ENCODE measurements at places on chromosomes 12 and 14.

DNA sequence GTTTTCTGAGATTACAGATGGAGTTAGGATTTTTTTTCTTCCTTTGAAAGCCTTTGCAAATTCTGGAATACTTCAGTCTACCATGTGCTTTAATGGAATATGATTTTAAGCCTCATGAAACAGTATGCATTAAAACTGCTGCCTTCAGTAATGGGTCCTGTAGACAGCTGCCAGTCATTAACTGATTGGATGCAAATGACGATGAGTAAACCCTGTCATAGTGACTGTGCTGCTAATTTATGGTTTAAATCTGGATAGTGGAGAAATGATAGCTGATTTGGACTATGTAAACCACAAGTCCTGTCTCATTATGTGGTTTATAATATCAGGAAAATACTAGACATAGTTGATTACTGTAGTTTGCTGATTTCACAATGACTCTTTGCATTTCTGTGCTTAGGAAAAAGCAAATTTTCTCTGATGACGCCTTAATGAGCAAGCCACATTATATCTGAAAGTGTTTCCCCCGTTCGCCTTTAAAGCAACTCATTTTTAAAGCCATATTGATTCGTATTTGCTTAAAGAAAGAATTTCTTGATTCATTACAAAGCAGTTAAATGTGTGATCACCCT is 217.6 kb downstream of the TMTC2 start:
- DNase-seq = no peak

GRCh38 chr12:49188201-49188915 is 522 bp downstream of the TUBA1A start:
- peak; percentile 62 for DNase-seq

DNA sequence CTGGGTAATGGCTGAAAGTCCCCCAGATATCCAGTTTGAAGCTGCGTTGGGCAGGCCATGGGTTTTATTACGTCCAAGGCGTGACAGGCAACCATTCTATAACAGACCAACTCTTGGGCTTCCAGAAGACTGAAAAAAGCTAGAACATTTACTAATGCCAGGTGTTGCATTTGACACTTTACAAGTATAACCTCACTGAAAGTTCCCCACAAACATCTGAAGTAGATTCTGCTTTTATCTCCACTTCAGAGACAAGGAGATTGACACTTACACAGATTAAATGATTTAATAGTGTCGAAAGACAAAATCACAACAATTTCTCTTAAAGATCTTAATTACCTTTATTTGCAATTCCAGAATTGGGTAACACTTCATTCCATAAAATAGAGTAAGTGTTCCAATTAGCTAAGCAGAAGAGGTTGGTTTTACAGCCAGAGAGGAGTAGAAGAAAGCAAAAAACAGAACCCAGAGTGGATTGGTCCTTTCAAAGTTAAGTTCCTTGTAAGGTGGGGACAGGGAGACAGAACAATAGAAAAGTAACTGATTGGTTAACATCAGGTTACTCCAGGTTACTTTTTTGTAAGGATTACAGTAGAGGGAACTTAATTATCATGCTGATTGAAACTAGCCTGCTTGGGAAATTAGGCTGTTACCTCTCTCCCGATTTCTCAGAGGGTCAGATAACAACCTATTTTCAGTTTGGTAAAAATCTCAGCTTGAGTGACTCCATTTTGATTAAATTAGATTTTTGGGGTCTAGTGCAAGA is 11.3 kb downstream of the SOCS2 start:
- DNase-seq = no peak

GRCh38 chr14:79415726-79416125 is 795.6 kb downstream of the DIO2 start:
- DNase-seq = no peak

GRCh38 chr14:70788898-70789297 is 20.4 kb downstream of the MAP3K9 start:
- DNase-seq = no peak

DNA sequence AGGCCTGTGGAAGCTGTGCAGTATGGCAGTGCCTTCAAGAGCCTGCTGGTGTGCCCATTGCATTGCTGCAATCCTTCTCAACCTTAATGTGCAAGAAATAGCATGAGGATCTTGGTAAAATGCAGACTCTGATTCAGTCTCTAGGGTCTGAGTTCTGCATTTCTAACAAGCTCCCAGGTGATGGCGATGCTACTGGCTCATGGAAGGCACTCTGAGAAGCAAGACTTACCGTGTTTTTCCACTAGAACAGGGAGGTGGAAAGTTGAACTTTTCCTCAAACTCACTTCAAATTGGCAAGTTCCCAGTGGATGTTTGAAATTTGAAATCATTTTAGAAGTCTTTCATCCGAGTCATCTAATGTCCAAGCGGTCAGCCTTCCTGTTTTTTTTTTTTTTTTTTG is 55.5 kb downstream of the MYRFL start:
- no peak for DNase-seq

GRCh38 chr12:113473400-113473799 is 1.7 kb upstream of the LHX5 start:
- DNase-seq = no peak

DNA sequence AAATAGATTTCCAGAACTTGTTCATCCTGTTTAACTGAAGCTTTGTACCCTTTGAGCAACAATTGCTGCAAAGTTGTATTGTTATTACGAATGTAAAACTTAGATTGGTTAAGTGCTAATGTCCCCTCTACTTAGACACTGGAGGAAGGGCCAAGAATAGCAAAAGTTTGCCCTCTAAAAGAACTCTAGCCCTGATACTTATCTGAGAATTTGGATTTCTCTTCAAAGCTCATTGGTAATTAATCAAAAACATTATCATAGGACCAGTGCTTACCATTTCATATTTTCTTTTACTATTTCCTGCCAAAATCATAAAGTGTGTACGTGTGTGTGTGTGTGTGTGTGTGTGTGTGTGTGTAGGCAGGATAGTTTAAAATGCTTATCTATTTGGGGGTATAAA is 58.2 kb downstream of the LMNTD1 start:
- DNase-seq = no peak

GRCh38 chr14:32073537-32074189 is 3.4 kb upstream of the ARHGAP5 start:
- peak; percentile 73 for DNase-seq

DNA sequence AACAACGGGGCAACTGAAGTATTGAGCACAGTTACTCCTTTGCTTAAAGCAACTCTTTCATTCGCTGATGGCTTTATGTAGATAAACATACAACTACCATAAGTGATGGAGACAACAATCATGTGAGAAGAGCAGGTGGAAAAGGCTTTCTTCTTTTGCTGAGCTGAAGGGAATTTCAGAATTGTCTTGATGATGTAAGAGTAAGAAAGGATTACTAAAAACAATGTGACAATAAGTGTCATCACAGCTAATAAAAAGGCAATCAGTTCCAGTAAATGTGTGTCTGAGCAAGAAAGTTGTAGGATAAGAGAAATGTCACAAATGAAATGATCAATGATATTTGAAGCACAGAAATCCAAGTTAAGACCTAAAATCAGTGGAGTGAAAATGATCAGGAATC is 647 bp downstream of the OR6C70 start:
- DNase-seq = no peak

DNA sequence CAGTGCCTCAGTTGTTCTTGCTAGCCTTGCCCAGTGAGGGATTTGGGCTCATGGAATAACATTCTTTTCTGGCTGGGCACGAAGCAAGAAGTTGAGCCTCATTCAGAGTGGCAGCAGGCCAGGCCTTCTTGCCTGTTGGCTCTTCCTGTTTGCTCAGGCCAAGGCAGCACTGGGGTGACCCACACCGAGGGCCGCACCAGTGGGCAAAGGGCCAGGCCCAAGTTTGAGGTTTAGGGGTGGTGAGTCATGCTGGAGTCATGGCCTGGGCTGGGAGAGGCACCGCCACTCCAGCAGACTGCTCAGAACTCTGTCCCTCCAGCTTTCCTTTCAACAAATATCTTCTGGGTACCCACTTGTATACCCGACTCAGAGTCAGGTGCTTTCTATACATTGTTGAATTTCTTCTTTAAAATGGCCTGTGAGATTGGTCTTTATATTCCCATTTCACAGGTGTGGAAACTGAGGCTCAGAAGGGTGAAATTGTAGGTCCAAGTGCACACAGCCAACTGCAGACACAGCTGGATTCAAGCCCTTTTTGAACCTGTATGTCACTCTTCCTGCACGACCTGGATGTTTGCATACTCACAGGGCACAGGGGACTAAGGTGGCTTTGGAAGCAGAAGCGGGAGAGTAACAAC is 279.4 kb downstream of the FOXN3 start:
- peak; percentile 73 for DNase-seq

DNA sequence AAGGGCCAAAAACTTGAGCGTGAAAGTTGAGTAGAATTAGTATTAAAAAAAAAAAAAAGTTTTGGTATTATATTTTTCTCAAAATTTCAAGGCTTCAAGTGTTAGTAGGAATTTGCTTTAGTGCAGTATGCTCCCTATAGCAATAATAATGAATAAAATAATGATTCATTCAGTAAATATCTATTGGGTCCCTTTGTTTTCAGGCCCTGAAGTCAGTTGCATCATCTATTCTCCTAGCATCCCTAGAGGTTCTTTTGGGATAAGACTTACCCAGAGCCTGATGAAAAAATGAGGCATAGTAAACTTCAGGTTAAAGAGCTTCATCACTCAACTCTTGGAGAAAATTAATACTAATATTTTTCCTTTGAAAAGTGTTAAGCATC is 1.1 kb downstream of the KMT5A start:
- no peak for DNase-seq

DNA sequence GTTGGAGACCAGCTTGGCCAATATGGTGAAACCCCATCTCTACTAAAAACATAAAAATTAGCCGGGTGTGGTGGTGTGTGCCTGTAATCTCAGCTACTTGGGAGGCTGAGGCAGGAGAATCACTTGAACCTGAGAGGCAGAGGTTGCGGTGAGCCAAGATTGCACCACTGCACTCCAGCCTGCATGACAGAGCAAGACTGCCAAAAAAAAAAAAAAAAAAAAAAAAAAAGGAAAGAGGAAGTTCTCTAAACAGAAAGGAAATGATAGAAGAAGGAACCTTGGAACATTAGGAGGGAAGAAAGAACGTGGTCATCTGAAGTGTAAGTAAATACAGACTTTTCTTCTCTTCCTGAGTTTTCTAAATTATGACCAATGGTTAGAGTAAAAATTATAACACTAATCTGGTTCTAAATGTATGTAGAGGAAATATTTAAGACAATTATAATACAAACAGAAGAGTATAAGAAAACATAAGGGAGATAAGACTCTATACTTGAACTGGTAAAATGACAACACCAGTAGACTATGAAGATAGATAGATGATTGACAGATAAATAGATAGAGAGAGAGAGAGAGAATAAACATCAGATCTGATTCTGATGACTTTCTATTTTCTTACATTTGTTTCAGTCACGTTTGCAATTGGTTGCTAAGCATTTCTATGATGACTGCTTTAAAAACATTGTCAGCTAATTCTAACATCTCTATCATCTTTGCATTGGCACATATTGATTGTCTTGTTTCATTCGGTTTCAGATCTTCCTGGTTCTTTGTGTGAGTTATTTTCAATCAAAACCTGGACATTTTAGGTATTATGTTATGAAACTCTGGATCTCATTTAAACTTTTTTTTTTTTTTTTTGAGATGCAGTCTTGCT is 12.9 kb upstream of the CORO1C start:
- DNase-seq = peak; percentile 65

- no peak for DNase-seq
These were observed 23.8 kb downstream of the ZNF891 start for GRCh38 chr12:133106253-133106652.

- DNase-seq = no peak
These were observed 362.3 kb upstream of the NOVA1 start for GRCh38 chr14:26959972-26960660.

GRCh38 chr12:5488626-5488955 is 56.7 kb downstream of the NTF3 start:
- no peak for DNase-seq

DNA sequence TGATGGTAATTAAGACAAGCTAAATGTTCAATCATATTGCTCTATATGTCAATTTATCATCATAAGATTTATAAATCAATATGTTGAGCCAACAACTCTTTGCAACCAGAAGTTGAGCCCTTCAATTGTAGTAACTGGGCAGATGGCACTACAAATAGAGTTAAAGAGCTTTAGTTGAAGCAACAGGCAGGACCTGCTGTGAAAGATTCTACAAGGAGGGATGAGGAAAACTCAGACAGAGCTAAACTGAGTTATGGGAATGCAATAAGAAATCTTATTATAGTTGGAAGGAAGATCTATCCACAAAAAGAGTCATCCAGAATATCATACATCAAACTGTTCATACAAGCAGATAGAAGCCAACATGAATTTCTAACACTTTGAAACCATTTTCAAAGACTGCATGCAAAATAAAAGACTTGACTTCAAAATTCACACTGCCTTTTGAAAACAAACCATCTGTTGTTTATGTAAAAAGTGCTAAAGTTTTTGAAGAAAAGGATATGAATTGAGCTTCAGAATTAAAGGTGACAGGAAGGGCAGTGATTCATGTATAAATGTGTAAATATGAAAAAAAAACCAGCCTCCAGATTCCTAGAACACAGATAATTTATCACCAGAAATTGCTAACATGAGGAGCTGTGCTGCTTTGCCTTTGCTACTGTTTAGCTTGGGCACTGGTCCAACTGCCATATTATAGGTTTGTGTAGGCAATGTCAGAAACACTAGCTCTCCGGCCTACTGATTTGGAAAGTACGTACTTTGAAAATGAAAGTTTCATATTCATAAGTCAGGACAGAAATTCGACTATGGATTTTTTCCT is 133.2 kb downstream of the SLC35F4 start:
- no peak for DNase-seq

DNA sequence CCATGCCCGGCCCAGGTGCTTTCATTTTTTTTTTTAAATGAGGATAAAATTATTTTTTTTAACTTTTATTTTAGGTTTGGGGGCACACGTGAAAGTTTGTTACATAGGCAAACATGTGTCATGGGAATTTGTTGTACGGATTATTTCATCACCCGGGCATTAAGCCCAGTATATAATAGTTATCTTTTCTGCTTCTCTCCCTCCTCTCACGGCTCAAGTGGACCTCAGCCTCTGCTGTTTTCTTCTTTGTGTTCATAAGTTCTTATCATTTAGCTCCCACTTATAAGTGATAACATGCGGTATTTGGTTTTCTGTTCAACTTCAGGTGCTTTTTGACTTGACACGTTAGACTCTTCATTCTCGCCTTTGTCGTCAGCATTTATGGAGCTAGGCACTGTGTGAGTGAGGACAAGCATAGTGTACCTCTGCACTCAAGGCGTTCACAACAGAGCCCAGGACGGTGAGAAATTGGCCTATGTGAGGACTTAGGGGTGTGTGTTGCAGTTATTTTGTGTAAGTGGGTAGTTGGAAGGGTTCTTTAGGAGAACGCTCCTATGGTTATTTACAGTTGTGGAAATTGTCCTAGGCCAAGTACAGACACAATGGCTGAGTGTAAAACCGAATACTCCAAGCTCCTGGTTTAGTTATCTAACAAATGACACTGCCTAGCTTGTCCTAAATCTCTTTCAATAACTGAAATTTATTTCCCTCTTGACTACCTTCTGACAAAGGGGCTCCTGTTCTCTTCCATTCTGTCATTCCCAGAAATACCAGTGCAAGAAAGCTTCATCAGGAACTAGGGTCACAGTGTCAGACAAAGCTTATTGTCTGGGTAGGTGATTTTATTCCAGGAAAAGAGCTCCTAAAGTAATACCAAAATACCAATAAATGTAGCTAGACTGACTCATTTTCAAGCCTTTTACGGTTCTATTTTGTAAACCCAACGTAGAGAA is 200.5 kb upstream of the PRICKLE1 start:
- DNase-seq = no peak
